ENCODE measurements at places on chromosomes 3 and 15. TPM values are rescaled to one million over a fixed set of nuclear protein-coding genes. Genes with fewer than 3 reads are reported as not detected.

GRCh38 chr15:39430389-39430788 lies 150.5 kb upstream of the THBS1 start:
- no peaks in the 10 kb centered on the region for H3K36me3 ChIP-seq
- DNase-seq = no peak
- no peak overlapping the region for H3K4me3 ChIP-seq

The ARIH1 gene
- 108 TPM for total RNA-seq

The GHSR gene
- total RNA-seq = not detected

- H3K36me3 ChIP-seq = no peaks in the 10 kb centered on the region
- no peaks in the 10 kb centered on the region for H3K27me3 ChIP-seq
- DNase-seq = no peak
Measured at GRCh38 chr3:126194713-126195305, 14.4 kb upstream of the ALDH1L1 start.

The SUSD5 gene
- total RNA-seq = 1.8 TPM

The FOXB1 gene
- total RNA-seq = not detected

DNA sequence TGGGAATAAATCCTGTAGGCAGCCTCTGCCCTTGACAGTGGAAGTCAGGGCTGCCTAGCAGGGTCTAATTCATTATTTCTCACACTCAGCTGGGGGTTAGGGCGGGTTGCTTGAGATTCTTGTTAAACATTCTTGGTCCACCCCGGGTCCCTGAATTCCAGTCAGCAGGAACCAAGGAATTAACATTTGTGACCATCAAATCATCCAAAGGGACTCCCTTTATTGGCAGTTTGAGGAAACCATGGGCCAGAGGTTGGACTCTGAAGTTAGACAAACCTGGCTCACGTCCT lies 122.8 kb downstream of the EEFSEC start:
- no peak overlapping the region for H3K27ac ChIP-seq
- H3K4me3 ChIP-seq = no peak overlapping the region
- H3K27me3 ChIP-seq = no peaks in the 10 kb centered on the region
- DNase-seq = no peak

DNA sequence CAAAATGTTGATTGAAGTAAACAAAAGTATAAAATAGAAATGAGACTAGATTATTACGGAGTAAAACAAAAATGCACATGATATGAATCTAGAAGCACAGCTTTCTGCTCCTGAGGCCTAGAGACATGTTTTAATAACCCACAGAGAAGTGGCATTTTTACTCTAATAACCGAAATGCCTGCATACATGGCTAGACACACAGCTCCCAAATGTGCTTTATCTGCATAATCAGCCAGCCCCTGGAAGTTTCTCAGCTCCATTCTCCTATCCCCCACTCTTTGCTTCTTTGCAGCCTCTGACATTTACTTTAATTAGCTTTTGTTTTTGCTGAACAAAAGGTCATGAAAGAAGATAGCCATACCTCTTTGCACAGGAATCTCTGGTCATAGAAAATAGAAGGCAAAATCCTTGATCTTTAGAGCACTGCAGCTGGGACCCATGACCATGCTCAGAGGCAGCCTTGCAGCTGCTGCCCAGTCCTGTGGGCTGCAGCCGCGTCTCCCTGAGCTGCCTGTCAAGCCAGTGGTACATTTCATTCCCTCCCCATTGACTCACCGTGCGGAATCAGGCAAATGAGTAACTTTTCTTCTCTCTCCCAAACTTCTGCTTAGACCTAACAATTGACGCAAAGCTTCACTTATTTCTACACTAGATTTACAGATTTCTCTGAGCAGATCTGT lies at the start of gene VEPH1:
VEPH1 (minus strand) TSS at position 501 of the 680 bp plus-strand sequence. CDS start 8,067 bp downstream, outside the sequence.
- peaks cover 3% of the 10 kb centered on the region for H3K27me3 ChIP-seq
- peak within 1 kb of the TSS; percentile 14 for H3K4me3 ChIP-seq
- peak; percentile 51 for DNase-seq

DNA sequence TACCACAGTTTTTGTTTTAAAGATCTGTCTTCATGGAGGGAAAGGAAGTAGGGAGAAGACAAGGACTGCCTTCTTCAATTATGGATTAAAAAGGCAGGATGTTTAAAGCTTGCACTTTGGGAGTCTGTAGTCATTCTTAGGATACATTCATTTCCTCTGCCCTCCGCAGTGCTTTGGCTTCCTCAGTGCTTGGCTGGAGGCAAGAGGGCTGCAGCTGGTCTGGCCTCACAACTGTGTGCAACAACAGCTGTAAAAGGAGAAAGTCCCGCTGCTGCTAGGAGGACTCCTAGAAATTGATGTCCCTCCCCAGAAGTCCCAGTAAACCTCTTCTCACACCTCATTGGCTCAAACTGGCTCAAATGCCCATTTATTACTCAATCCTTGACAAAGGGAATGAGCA lies 54.4 kb upstream of the PPP2R3A start:
- no peaks in the 10 kb centered on the region for H3K36me3 ChIP-seq
- peaks cover 3% of the 10 kb centered on the region for H3K4me1 ChIP-seq
- no peak overlapping the region for H3K27ac ChIP-seq
- peak; percentile 50 for DNase-seq
- no peak overlapping the region for H3K4me3 ChIP-seq

- H3K27me3 ChIP-seq = no peaks in the 10 kb centered on the region
- DNase-seq = no peak
- no peaks in the 10 kb centered on the region for H3K36me3 ChIP-seq
- H3K4me3 ChIP-seq = no peak overlapping the region
- H3K27ac ChIP-seq = peak overlapping the region; percentile 46
Measured at GRCh38 chr15:40937762-40938535, 8.8 kb downstream of the DLL4 start.

The SKOR1 gene
- 0.17 TPM for total RNA-seq

The GREM1 gene
- total RNA-seq = 2.4 TPM

- H3K36me3 ChIP-seq = peaks cover 26% of the 10 kb centered on the region
- H3K27ac ChIP-seq = peak overlapping the region; percentile 80
- H3K4me1 ChIP-seq = peaks cover 7% of the 10 kb centered on the region
- no peak overlapping the region for H3K4me3 ChIP-seq
Measured at GRCh38 chr15:41917767-41918430, 24.0 kb upstream of the SPTBN5 start.

DNA sequence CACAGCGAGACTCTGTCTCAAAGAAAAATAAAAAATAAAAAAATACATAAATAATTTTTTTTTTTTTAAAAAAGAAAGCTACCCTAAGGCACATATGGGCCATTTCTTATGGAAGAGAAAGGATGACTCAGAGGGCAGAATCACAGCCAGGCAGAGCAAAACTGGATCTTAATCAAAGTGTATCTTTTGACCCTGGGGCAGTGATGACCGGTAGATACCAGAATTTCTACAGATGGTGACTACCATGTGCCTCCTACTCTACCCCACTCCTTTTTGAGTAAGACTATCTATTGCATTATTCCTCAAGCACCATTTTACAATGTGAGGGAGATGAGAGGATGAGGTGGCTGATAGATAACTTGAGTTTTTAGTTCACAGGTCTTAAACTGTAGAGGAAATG lies 26.0 kb downstream of the TARS3 start:
- no peak overlapping the region for H3K27ac ChIP-seq
- peaks cover 15% of the 10 kb centered on the region for H3K36me3 ChIP-seq
- H3K27me3 ChIP-seq = no peaks in the 10 kb centered on the region
- H3K4me1 ChIP-seq = no peaks in the 10 kb centered on the region
- no peak overlapping the region for H3K4me3 ChIP-seq

The LARP6 gene
- total RNA-seq = 8.6 TPM

DNA sequence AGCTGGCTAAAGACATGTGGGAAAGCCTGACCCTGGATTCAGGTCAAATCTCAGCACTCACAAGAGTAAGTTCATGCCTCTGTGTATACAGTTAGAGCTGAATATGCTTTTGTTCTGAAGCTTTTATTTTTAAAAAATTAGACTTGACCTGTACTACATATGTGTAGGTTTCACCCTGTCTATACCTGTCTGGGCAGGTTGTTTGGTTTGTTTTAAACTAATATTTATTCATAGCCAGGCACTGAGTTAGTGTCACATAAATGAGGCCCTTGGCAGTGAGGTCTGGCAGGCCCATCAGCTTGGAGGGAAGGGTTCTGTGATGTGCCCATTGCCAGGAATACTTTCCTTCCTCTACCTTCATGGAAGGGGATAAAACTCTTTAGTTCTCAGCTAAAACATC lies 1.9 kb downstream of the DNAJA4 start:
- H3K36me3 ChIP-seq = no peaks in the 10 kb centered on the region
- no peaks in the 10 kb centered on the region for H3K27me3 ChIP-seq
- no peak for DNase-seq
- H3K4me1 ChIP-seq = no peaks in the 10 kb centered on the region
- H3K27ac ChIP-seq = peak overlapping the region; percentile 81

The MINAR1 gene
- total RNA-seq = 0.37 TPM

The GOLGA8G gene
- total RNA-seq = not detected

GRCh38 chr15:52220937-52221660 lies 29.9 kb upstream of the GNB5 start:
- H3K4me1 ChIP-seq = no peaks in the 10 kb centered on the region
- H3K36me3 ChIP-seq = no peaks in the 10 kb centered on the region
- H3K27ac ChIP-seq = no peak overlapping the region

- H3K27ac ChIP-seq = peak overlapping the region; percentile 81
- H3K27me3 ChIP-seq = no peaks in the 10 kb centered on the region
- no peak overlapping the region for H3K4me3 ChIP-seq
Measured at GRCh38 chr15:56244811-56245576, 1.3 kb upstream of the RFX7 start.

The CPNE9 gene
- 0.34 TPM for total RNA-seq

The TRPM1 gene
- not detected for total RNA-seq

GRCh38 chr15:90710436-90711027 lies 6.6 kb upstream of the BLM start:
- no peak overlapping the region for H3K4me3 ChIP-seq
- no peaks in the 10 kb centered on the region for H3K27me3 ChIP-seq
- no peaks in the 10 kb centered on the region for H3K36me3 ChIP-seq
- H3K27ac ChIP-seq = no peak overlapping the region

The TM4SF4 gene
- 2.2 TPM for total RNA-seq

The SLC38A3 gene
- 4.3 TPM for total RNA-seq

DNA sequence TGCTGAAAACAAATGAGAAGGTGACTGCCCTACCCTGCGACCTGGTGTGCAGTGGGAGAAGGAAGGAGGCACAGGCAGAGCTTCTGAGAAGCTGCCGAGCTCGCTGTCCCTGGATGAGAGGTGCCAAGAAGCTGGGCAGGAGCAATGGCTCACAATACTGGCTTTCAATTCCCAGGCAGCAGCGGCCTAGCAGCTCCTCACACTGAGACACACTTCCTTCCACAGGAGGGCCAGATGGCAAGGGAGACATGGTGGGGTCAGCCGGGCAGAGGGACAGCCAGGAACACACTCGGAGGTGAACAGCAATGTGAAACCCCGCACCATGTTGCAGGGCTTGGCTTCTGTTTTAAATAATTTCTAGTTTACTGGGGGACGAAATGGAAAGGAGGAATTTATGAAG lies 314.6 kb downstream of the EPHB1 start:
- no peaks in the 10 kb centered on the region for H3K36me3 ChIP-seq
- H3K4me1 ChIP-seq = no peaks in the 10 kb centered on the region
- H3K27me3 ChIP-seq = no peaks in the 10 kb centered on the region
- DNase-seq = no peak
- no peak overlapping the region for H3K4me3 ChIP-seq

- peaks cover 12% of the 10 kb centered on the region for H3K4me1 ChIP-seq
- H3K27me3 ChIP-seq = peaks cover 47% of the 10 kb centered on the region
- no peak for DNase-seq
- H3K27ac ChIP-seq = no peak overlapping the region
- no peak overlapping the region for H3K4me3 ChIP-seq
Measured at GRCh38 chr3:129975705-129976048, 1.2 kb downstream of the TRH start.

Measured in lung (tissue), 17 donors.